ENCODE measurements at places on chromosomes 7 and 10. TPM values are rescaled to one million over a fixed set of nuclear protein-coding genes. Genes with fewer than 3 reads are reported as not detected.

The NANOS1 gene
- not detected for polyA plus RNA-seq

The EPO gene
- polyA plus RNA-seq = not detected

The OR13A1 gene
- 0.55 TPM for polyA plus RNA-seq

The SUN3 gene
- not detected for polyA plus RNA-seq

The UPF2 gene
- 32.2 TPM for polyA plus RNA-seq

The NPC1L1 gene
- not detected for polyA plus RNA-seq

The KIAA1549 gene
- not detected for polyA plus RNA-seq

The BMI1 gene
- polyA plus RNA-seq = 37.9 TPM

The HYAL4 gene
- polyA plus RNA-seq = not detected

The SFMBT2 gene
- 1.6 TPM for polyA plus RNA-seq

The NACAD gene
- not detected for polyA plus RNA-seq

The GDF2 gene
- not detected for polyA plus RNA-seq

The TMEM196 gene
- not detected for polyA plus RNA-seq

The CDC14C gene
- polyA plus RNA-seq = not detected

The OPALIN gene
- not detected for polyA plus RNA-seq

The ACTA2 gene
- polyA plus RNA-seq = 9.4 TPM

The UTF1 gene
- polyA plus RNA-seq = not detected

All from IgD-negative memory B cell (primary cell).